ENCODE measurements at places on chromosomes 2 and 18. TPM values are rescaled to one million over a fixed set of nuclear protein-coding genes. Genes with fewer than 3 reads are reported as not detected.
A peak's percentile ranks its signal among the peaks of the same experiment; 100 is the strongest.

- DNase-seq, result no peak
- H3K4me1 ChIP-seq, result peaks cover 22% of the 10 kb centered on the region
- H3K36me3 ChIP-seq, result no peaks in the 10 kb centered on the region
- peaks cover 6% of the 10 kb centered on the region for H3K27me3 ChIP-seq
- no peak overlapping the region for H3K27ac ChIP-seq
- H3K4me3 ChIP-seq, result no peak overlapping the region
These were observed 136.2 kb upstream of the RASGRP3 start for GRCh38 chr2:33340280-33340679.

GRCh38 chr2:170711774-170712652 lies 3.1 kb upstream of the SP5 start:
- peak overlapping the region; percentile 38 for H3K27ac ChIP-seq
- H3K4me1 ChIP-seq, result peaks cover 35% of the 10 kb centered on the region
- DNase-seq, result peak; percentile 12
- H3K4me3 ChIP-seq, result peak overlapping the region; percentile 74

GRCh38 chr2:144426981-144427479 lies 92.9 kb downstream of the ZEB2 start:
- peak overlapping the region; percentile 65 for H3K4me3 ChIP-seq
- H3K36me3 ChIP-seq, result no peaks in the 10 kb centered on the region
- DNase-seq, result no peak
- peaks cover 6% of the 10 kb centered on the region for H3K27me3 ChIP-seq
- H3K27ac ChIP-seq, result peak overlapping the region; percentile 73

GRCh38 chr18:13136056-13136903 lies 82.3 kb upstream of the LDLRAD4 start:
- H3K4me3 ChIP-seq, result peak overlapping the region; percentile 97
- peak overlapping the region; percentile 57 for H3K27ac ChIP-seq
- no peaks in the 10 kb centered on the region for H3K36me3 ChIP-seq

GRCh38 chr18:10040287-10041011 lies 126.6 kb downstream of the VAPA start:
- H3K36me3 ChIP-seq, result peaks cover 2% of the 10 kb centered on the region
- no peak overlapping the region for H3K4me3 ChIP-seq
- DNase-seq, result no peak
- peaks cover 5% of the 10 kb centered on the region for H3K27me3 ChIP-seq
- no peaks in the 10 kb centered on the region for H3K4me1 ChIP-seq

DNA sequence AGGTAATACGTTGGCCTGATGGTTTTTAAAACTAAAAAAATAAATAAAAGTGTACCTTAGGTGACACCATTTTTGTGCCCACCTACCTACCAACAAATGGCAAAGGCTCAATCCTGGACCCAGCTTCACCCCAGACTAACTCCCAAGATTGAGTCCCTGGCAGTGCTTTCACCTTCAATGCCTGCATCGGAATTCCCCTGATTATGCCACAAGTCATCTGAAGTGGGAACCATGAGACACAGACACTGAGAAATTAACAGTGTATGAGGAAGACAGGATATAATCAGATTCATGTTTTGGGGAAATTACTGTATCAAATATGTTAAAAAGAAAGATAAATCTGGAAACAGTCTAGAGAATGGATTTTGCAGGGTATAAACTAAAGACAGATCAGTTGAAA lies 41.6 kb downstream of the ZBTB14 start:
- H3K36me3 ChIP-seq, result no peaks in the 10 kb centered on the region
- DNase-seq, result no peak
- H3K27me3 ChIP-seq, result no peaks in the 10 kb centered on the region

GRCh38 chr2:240418311-240418710 lies 17.2 kb upstream of the GPC1 start:
- no peaks in the 10 kb centered on the region for H3K27me3 ChIP-seq
- no peaks in the 10 kb centered on the region for H3K4me1 ChIP-seq
- no peak overlapping the region for H3K4me3 ChIP-seq
- no peaks in the 10 kb centered on the region for H3K36me3 ChIP-seq

DNA sequence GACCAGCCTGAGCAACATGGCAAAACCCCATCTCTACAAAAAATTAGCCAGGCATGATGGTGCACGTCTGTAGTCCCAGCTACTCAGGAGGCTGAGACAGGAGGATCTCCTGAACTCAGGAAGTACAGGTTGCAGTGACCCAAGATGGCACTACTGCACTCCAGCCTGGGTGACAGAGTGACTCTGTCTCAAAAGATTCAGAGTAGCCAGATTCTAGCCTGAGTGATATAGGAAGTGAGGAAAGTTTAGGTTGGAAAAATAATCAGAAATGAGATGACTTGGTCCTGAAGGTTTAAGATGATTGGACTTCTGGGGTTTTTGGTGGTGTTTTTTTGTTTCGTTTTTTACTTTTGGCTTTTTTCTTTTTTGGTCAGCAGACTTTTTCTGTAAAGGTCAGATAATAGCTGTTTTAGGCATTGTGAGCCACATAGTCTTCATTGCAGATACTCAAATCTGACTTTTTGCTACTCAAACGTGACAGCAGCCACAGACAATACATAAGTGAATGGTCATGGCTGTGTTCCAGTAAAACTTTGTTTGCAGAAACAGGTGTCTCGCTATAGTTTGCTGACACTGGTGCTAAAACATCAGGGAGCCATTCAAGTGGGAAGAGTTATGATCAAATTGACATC lies 104.1 kb upstream of the UBXN4 start:
- H3K27me3 ChIP-seq, result no peaks in the 10 kb centered on the region
- DNase-seq, result no peak
- peaks cover 12% of the 10 kb centered on the region for H3K4me1 ChIP-seq
- H3K4me3 ChIP-seq, result peak overlapping the region; percentile 14
- peaks cover 3% of the 10 kb centered on the region for H3K36me3 ChIP-seq

RAD51AP2 gene
- not detected for total RNA-seq

ABHD3 gene
- total RNA-seq, result 32.0 TPM

CETN1 gene
- not detected for total RNA-seq
